ENCODE measurements at places on chromosomes 1 and 21. TPM values are rescaled to one million over a fixed set of nuclear protein-coding genes. Genes with fewer than 3 reads are reported as not detected.

LRRC47 gene
- total RNA-seq, result 57.5 TPM

DNA sequence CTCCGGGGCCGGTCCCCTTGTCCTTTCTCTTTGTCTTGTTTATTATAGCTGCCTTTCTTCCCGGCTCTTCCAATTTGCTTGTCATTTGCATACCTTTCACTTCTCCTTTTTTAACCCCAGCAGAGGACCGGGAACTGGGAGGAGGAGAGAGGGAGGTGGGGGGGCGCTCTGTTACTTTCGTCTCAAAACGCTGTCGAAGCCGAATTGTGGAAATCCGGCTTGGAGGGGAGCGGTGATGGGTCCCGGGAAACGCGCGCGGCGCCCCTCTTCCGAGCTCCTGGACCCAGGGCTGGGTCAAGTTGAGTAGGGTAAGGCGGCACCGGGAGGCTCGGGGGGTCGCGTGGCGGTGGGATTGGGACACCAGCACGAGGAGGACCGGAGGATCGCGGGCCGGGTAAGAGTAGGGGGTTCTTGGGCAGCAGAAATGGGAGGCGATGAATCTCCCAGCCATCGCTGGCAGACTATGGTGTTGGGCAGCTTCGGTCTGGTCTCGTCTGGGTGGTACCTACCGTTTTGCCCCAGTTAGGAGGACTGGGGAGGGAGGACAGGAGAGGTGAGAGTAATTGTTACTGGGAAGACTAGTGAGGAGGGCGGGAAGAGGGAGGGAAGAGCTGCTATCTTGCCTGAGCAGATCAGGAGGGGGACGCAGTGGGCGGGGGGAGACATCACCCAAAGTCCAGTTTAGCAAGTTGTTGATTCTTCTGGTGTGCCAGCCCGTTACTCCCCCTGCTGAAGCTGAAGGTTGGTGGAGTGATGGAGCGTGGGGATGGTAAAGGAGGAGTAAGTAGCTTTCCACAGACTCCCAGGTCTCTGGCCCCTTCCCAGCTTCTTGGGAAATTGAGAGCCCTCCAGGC is 1.5 kb downstream of the PROX1 start:
- peak overlapping the region; percentile 88 for H3K4me3 ChIP-seq
- DNase-seq, result no peak
- peaks cover 90% of the 10 kb centered on the region for H3K27me3 ChIP-seq
- peaks cover 7% of the 10 kb centered on the region for H3K36me3 ChIP-seq
- H3K27ac ChIP-seq, result no peak overlapping the region
- H3K4me1 ChIP-seq, result peaks cover 35% of the 10 kb centered on the region

DNA sequence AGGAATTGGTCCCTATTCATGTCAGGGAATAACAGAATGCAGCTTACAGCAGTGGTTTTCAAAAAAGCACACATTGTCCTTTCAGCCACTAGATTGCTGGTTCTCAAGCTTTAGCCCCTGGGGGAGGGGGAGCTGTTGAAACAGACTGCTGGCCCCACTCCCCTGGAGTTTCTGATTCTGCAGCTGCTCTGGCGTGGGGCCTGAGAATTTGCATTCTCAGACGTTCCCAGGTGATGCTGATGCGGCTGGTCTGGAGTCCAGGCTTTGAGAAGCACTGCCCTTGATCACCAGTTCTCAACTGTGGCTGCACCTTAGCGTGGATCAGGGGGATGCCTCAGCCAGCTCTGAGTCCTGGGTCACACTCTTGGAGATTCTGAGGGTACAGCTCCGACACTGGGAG is 62.7 kb upstream of the LAPTM5 start:
- no peak overlapping the region for H3K4me3 ChIP-seq
- no peak for DNase-seq
- H3K4me1 ChIP-seq, result peaks cover 16% of the 10 kb centered on the region
- H3K27me3 ChIP-seq, result peaks cover 64% of the 10 kb centered on the region
- H3K27ac ChIP-seq, result no peak overlapping the region

SH3BGR gene
- 3.9 TPM for total RNA-seq

DNA sequence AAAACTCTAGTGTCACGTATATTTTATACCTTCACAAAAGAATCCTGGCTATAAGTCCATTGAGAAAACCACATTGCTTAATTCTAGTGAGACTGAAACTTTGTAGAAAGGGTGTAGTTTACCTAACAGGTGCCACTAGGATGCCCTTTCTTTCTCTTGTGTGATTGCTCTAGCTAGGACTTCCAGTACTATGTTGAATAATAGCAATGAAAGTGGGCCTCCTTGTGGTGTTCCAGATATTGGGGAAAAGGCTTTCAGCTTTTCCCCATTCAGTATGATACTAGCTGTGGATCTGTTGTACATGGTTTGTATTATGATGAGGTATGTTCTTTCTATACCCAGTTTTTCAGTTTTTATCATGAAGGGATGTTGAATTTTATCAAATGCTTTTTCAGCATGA is 39.7 kb upstream of the CHODL start:
- no peak for DNase-seq
- H3K36me3 ChIP-seq, result no peaks in the 10 kb centered on the region
- H3K27me3 ChIP-seq, result no peaks in the 10 kb centered on the region
- H3K27ac ChIP-seq, result no peak overlapping the region
- H3K4me1 ChIP-seq, result no peaks in the 10 kb centered on the region
- no peak overlapping the region for H3K4me3 ChIP-seq

SIK1 gene
- total RNA-seq, result 9.0 TPM

TEX38 gene
- total RNA-seq, result not detected

DNA sequence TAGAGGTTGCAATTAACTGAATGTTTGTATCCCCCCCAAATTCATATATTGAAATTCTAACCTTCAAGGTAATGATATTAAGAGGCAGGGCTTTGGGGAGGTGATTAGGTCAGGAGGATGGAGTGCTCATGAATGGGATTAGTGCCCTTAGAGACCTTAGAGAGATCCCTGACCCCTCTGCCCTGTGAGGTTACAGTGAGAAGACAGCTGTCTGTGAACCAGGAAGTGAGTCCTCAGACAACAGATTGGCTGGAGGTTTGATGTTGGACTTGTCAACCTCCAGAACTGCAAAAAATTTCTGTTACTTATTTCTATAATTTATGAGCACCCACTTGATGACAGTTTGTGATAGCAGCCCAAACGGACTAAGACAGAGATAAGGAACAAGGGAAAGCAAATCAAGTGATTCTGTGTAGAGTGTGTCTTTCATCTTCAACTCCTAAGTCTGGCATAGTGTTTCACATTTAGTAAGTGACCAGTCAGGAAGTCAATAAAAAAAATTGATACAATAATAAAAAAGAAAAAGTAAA is 30.0 kb upstream of the RWDD3 start:
- peaks cover 10% of the 10 kb centered on the region for H3K27me3 ChIP-seq
- H3K27ac ChIP-seq, result no peak overlapping the region
- no peaks in the 10 kb centered on the region for H3K4me1 ChIP-seq
- no peak for DNase-seq
- H3K36me3 ChIP-seq, result no peaks in the 10 kb centered on the region

AZIN2 gene
- total RNA-seq, result 3.6 TPM

C8B gene
- not detected for total RNA-seq

DNA sequence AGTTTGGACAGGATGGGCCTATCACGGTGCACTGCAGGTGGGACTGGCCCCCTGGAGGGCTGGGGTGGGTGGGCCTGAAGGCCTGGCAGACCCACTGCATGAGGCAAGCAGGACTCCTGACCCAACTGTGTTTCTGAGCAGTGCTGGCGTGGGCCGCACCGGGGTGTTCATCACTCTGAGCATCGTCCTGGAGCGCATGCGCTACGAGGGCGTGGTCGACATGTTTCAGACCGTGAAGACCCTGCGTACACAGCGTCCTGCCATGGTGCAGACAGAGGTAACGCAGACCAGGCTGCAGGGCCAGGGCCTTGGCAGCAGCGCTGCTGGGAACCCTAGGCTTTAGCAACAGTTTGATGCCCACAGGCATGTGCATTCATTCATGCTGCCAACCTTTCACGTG is 29.0 kb upstream of the KDM4A start:
- H3K36me3 ChIP-seq, result no peaks in the 10 kb centered on the region
- H3K4me1 ChIP-seq, result no peaks in the 10 kb centered on the region
- no peaks in the 10 kb centered on the region for H3K27me3 ChIP-seq
- no peak overlapping the region for H3K27ac ChIP-seq

HPCAL4 gene
- 2.2 TPM for total RNA-seq

DNA sequence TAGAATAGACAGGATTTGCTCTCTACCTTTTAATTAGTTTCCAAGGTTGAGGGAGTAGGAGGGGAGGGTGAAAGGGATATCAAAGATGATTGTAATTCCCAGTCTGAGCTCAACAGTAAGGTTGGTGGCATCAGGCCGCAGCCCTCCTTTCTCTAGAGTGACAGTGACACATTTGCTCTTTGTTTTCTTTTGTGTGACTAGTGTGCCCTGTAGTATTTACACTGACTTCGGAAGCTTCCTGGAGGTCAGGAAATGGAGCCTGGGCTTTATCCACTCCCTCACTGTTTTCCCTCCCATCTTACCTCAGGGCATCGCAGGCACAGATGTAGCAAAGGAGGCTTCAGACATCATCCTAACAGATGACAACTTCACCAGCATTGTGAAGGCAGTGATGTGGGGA is 44.7 kb upstream of the LAX1 start:
- peaks cover 2% of the 10 kb centered on the region for H3K36me3 ChIP-seq
- no peaks in the 10 kb centered on the region for H3K27me3 ChIP-seq
- no peak overlapping the region for H3K4me3 ChIP-seq
- no peak overlapping the region for H3K27ac ChIP-seq

- peak overlapping the region; percentile 79 for H3K4me3 ChIP-seq
- peaks cover 68% of the 10 kb centered on the region for H3K36me3 ChIP-seq
- peak; percentile 49 for DNase-seq
- peaks cover 63% of the 10 kb centered on the region for H3K4me1 ChIP-seq
Measured at GRCh38 chr1:156217871-156218270, 5.1 kb downstream of the PMF1 start.

DNA sequence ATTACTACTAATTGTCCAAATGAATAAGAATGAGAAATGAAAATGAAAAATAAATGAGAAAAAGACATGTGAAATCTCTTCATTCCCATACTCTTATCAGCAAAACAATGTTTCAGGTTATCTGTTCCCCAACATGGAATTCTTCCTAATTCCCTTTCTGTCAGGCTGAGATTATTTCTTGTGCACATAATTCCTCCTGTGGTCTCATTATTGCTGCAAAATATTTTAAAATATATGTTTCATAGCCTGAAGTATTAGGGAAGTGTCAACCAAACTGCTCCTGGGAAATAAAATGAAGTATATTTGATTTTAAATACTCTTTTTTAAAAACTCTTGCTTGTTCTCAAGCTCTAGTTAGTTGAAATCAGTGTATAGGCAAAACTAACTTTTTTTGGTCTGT is 314.9 kb downstream of the USP25 start:
- H3K36me3 ChIP-seq, result no peaks in the 10 kb centered on the region
- no peak overlapping the region for H3K27ac ChIP-seq
- H3K27me3 ChIP-seq, result no peaks in the 10 kb centered on the region
- no peak for DNase-seq
- H3K4me1 ChIP-seq, result no peaks in the 10 kb centered on the region

HSPA6 gene
- total RNA-seq, result 0.34 TPM

GRCh38 chr1:220298470-220299205 is 26.4 kb upstream of the RAB3GAP2 start:
- H3K4me3 ChIP-seq, result no peak overlapping the region
- no peak for DNase-seq
- no peak overlapping the region for H3K27ac ChIP-seq

CRP gene
- not detected for total RNA-seq

DNA sequence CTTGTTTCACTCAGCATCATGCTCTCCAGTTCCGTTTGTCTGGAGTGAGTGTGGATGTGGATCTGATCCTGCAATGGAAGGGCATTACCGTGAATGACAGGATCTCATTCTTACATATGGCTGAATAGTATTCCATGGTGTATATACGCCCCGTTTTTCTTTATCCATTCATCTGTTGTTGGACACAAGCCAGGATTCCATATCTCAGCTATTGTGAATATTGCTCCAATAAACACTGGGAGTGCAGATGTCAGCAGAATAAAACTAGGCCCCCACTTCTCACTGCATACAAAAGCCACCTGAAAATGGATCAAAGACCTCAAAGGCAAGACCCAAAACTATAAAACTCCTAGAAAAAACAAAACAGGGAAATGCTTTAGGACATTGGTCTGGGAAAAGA is 120.3 kb upstream of the TMPRSS2 start:
- H3K4me3 ChIP-seq, result no peak overlapping the region
- no peaks in the 10 kb centered on the region for H3K4me1 ChIP-seq
- no peak overlapping the region for H3K27ac ChIP-seq
- H3K27me3 ChIP-seq, result peaks cover 23% of the 10 kb centered on the region

DNA sequence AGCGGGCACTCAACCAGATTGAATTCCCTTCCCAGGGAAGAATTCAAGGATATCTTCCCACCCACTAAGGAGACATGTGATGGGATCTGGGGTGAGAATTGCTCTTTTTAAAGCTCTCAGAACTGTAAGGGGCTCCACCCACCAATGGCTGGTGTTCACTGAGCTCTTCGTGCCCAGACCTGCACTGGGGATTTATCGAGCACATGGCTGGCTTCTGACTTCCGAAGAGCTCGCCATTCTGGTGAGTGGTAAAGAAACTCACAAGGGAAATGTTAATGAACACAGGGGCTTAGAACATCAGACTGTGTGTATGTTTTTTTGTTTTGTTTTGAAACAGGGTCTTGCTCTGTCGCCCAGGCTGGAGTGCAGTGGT is 9.8 kb downstream of the PADI3 start:
- DNase-seq, result no peak
- no peaks in the 10 kb centered on the region for H3K4me1 ChIP-seq
- H3K27ac ChIP-seq, result no peak overlapping the region
- peaks cover 6% of the 10 kb centered on the region for H3K27me3 ChIP-seq
- H3K36me3 ChIP-seq, result no peaks in the 10 kb centered on the region
- no peak overlapping the region for H3K4me3 ChIP-seq

DNA sequence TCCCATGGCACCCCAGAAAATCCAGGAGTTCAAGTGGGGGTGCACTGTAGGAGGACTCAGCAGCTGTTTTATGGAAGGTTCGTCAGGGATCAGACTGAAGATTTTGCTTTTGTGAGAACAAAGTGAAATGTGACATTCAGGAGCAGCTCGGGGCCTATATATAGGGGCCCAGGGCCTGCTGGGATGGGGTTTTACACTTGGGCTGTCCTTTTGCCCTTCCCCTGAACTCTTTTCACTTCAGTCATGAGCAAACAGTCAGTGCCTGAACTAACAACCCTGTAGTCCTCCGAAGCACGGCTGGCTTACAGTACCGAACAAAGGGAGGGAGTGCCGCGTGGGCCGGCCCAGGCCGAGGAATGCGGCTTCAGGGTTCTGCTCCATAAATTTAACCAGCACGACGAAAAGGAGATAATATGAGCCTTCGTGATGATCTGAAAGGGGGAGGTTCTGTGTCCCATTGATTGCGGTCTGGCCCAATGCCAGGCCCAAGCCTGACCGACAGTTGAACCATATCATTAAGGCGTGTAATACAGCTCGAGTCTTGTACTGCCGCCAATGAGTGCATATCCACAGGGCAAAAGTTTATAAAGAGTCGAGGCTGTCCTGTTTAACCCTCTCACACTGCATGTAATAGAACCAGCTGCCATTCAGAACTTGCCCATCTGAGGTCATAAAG is 139.9 kb downstream of the DHRS3 start:
- H3K36me3 ChIP-seq, result peaks cover 72% of the 10 kb centered on the region
- H3K4me1 ChIP-seq, result peaks cover 91% of the 10 kb centered on the region
- H3K4me3 ChIP-seq, result peak overlapping the region; percentile 47
- DNase-seq, result peak; percentile 55
- H3K27me3 ChIP-seq, result no peaks in the 10 kb centered on the region
